ENCODE measurements at places on chromosomes 16 and 17.

DNA sequence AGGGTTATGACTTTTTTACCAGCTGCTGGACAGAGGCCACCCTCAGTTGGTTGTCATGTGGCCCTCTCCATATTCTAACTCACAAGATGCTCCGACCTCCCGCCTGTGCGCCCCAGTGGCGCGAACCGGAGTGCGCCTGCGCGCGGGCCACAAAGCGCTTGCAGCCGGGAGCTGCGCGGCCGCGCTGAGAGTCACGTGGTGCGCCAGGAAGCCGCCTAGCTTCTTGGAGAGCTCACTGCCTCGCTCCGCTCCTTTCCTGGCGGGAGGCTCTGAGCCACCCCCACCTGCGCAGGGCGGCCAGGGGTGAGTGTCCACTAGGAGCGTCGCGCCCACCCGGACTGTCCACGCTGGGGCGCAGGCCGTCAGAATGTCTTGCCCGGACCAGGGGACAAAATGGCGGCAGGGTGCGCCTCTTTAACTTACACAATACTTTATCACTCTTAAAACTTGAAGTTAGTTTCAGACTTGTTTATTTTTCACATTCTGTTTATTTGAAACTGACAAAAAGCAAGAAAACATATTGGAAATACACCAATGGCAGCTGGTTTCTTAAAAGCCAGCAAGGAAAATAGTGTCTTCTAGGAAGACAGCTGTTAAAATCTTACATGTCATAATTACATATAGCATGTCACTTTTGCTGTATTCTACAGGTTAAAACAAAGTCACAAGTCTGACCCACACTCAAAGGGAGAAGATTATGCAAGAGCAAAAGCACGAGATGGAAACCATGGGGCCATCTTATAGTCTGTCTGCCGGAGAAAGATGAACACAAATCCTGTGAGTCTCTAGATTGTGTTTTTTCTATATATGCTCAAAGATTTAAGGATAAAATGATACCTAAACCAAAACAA is 357.9 kb downstream of the CNTNAP4 start:
- no peak for DNase-seq

DNA sequence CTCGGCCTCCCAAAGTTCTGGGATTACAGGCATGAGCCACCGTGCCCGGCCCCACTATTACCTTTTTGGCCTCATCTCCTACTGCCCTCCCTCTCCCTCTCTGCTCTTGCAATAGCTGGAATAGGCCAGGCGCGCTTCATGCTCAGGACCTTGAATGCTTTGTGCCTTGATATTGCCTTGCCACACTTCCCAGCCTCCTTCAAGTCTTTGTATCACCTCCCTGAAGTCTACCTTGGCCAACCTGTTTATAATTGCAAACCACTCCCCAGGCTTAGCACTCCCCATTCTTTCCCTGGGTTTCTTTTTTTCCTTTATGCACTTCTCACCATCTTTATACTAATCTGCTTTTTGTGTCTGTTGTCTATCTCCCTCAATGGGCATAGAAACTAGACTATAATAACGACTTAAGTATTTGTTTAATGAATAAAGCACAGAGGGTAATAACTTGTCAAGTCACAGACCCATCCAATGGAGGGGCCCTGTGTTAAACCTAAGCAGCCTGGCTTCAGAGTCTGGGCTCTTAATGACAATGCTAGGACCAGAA is 6.6 kb downstream of the OGFOD1 start:
- DNase-seq, result no peak

- DNase-seq, result peak; percentile 80
Observed at GRCh38 chr17:32006957-32007462, at the start of gene LRRC37B. LRRC37B (plus strand) TSS chr17:32007383; CDS start chr17:32021393, 14,010 bp downstream.

DNA sequence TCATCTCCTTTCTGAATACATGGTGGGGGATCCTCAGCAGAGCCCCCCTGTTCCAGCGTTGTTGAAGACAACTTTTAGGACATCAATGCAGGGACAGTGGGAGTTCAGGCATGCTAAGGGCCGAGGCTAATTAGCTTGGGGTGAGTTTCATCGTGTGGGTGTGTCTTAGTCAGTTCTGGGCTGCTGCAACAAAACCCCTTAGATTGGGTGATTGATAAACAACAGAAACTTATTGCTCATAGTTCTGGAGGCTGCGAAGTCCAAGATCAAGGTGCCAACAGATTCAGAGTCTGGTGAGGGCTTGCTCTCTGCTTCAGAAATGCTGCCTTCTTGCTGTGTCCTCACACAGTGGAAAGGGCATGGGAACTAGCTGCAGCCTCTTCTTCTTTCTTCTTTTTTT is 214.0 kb downstream of the NTN1 start:
- DNase-seq, result no peak

DNA sequence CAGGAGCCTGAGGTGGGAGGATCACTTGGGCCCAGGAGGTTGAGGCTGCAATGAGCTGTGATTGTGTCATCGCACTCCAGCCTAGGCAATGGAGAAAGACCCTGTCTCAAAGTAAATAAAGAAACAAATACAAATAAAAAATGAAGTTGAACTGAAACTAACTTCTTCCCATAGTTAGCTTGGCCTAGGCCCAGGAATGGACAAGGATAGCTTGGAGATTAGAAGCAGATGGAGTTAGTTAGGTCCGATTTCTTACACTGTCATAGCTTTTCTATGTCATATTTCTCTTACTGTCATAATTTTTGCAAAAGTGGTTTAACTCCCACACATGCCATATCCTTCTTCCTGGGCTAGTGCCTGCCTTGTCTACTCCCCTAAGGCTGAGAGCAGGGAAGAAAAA is 154.7 kb upstream of the CACNG3 start:
- no peak for DNase-seq

DNA sequence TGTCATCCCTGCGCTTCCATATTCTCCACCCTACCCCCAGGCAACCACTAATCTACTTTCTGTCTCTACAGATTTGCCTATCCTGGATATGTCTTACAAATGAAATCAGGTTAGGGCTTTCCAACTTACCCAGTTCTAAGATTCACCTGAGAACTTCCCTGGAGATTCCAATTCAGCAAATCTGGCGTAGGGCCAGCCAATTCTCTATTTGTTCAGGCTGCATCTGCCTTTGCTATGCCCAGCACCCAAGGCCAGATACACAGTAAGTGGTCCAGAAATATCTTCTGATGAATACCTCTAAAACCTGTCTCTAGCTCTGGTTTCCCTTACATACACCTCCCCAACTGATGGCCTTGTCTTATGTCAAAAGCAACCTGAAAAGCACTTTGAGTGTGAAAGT is 10.4 kb upstream of the CTCF start:
- no peak for DNase-seq

DNA sequence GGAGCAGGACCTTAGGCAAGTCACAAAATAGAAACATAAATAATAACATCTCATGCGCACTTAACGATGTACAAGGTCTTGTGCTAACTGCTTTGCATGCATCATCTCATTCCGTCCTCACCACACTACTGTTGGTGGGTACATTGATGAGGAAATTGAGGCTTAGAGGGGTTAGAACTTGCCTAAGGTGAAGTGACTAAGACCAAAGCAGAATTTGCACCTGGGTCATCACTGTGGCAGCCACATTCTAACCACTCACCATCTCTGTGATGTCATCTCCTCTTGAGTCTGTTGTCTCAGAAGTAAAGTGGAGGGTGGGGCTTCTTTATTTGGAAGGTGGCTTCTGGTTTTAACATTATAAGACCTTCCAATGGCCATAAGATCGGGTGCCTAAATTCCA is 20.4 kb upstream of the TRIM25 start:
- DNase-seq, result no peak

DNA sequence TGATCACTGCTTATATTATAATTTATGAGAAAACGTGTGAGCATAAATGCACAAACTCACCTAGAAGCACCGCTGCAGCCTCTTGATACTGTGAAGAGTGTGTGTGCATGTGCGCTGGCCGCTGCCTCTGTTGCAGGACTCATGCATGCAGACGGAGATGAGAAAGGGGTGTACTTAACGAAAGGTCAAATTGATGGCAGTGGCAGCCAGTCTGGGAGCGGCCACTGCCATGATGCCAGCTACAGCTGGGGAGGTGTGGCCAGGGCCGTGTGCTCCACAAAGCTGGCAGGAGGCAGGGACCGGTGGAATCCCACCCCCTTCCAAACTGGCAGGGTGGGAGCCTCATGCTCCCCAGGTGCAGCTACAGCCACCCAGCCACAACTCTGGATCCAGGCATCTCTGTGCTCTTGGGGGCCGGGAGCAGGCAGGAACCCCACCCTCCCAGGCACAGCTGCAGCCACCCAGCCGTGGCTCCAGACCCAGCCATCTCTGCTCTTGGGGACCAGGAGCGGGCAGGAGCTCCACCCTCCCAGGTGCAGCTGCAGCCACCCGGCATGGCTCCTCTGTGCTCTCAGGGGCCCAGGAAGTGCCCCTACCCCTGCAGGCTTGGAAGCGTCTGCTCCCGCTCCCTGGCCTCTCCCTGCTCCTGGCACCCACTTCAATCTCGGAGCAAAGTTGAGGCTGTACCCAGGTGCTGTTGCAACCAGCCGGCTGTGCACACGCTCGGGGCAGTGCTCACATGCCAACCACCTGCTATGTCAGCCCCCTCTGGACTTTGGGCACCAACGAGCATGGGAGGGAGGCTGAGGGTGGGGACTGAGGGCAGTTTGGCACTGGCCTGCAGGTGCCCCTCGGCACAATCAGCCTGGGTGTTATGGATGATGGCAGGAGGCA is 77.5 kb upstream of the CHMP6 start:
- no peak for DNase-seq

- no peak for DNase-seq
Observed at GRCh38 chr17:1729966-1730325, 5.4 kb downstream of the WDR81 start.

DNA sequence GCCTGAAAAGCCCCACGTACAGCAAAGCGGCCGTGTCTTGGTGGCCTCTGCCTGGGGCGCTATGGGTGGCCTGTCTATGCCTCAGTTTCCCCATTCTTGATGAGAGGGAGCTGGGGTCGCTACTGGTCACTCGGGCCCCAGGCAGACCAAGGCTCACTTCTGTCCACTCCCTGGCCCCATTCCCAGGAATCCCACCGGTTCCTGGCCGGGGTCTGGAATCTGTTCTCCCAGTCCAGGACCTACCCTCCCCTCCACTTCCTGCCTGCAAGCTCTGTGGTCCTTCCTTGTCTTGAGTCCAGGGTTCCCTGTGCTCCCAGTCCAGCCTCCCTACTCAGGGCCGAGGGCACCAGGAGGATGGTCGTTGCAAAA is 24.5 kb downstream of the METRNL start:
- no peak for DNase-seq

GRCh38 chr17:48478224-48479013 is 48.4 kb upstream of the SKAP1 start:
- no peak for DNase-seq

DNA sequence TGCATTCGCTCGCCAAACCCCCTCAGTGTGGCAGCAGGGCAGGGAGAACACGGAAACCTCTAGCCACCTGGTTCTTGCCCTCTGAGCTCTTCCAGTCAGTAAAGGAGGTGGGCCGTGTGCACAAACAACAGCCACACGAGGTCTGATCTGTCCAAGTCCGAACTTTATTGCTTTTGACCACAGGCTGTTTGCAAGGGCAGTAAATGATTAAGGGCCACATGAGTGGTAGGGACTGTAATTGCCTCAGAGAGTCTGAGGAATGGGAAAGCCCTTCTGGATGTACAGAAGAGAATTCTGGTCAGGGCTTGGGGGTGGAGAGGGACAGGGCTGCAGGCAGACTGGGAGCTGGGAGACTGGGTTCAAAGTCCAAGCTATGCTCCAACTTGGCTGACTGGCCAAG is 75.7 kb upstream of the LHX1 start:
- no peak for DNase-seq

DNA sequence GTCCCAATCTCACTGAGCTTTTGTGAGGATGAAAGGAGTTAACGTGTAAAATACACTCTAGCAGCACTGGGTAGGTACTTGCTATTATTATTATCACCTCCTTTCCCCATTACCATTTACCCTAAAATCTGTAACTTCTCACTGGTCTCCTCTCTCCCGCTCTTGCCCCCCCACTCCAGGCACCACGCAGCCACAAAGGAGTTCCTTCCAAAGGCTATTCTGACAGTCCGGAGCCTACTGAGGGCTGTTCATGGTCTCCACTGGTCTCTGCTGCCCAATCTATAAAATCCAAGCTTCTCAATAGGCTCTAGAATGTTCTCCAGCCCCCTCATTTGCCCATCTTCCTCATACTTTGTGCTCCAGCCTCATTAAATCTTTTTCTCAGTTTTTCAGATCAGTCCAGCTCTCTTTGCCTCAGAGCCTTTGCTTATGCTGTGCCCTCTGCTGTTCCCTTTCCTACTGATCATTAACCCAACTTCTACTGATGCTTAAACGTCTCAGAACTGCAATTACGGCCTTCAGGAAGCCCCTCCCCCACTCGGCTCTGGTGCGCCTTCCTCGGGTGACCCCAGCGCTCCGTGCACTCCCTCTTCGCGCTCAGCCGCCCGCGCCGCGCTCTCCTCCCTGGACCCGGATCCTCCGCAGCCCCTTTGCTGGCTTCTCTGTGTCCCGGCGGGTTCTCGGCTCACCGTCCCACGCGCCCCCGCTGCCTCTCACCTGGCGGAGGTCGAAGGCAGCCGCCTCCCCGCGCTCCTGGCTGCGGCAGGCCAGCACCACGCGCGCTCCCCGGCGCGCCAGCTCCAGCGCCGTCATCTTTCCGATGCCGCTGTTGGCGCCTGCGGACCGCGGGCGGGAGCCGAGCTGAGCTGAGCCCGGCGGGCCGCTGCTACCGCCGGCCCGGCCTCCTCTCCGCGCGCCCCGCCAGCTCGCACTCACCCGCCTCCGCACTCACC is 737 bp downstream of the DHRS13 start:
- DNase-seq, result peak; percentile 28

GRCh38 chr17:81508639-81509206 is 3.9 kb downstream of the ACTG1 start:
- DNase-seq, result no peak

- no peak for DNase-seq
Observed at GRCh38 chr16:47565454-47565853, 104.3 kb downstream of the PHKB start.

DNA sequence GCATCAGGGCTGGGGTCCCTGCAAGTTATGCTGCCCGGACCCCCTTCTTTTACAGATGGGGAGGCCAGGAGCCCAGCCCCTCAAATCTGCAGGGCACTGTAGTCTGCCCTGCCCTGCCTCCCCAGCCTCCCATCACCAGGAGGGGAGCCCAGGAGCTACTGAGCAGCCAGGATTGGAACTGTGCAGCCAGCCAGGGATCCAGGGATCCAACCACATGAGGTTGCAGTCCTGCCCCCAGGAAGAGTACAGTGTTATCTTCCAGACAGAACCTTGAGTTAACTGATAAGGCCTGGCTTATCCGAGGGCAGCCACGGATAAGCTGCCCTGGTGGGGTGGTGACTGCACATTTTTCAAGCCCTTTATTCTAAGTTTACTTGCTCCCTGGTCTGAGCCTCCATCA is 11.4 kb upstream of the NDRG4 start:
- no peak for DNase-seq

GRCh38 chr16:78869492-78869891 is 731.0 kb downstream of the MAF start:
- DNase-seq, result no peak

- DNase-seq, result no peak
Observed at GRCh38 chr16:75630052-75630451, 7.0 kb upstream of the ADAT1 start.

All from NCI-H774 (cell line).